Sciatic nerve (tissue), 2 donors: ENCODE measurements at places on chromosomes 2 and 18. TPM values are rescaled to one million over a fixed set of nuclear protein-coding genes. Genes with fewer than 3 reads are reported as not detected.

Gene TUBA4B
- not detected for total RNA-seq

Gene RAD51AP2
- total RNA-seq: not detected

Gene REG3G
- total RNA-seq: not detected

Gene THSD7B
- 9.4 TPM for total RNA-seq

Gene ARHGAP15
- 119 TPM for total RNA-seq

Gene DSC1
- not detected for total RNA-seq

Gene IER3IP1
- 8.7 TPM for total RNA-seq

Gene PSMD1
- total RNA-seq: 73.6 TPM

Gene KCNK3
- 0.53 TPM for total RNA-seq

Gene CYP27A1
- 51.8 TPM for total RNA-seq

Gene CTAGE1
- total RNA-seq: not detected

Gene HMSD
- total RNA-seq: 7.8 TPM

Gene MC4R
- total RNA-seq: not detected

Gene PROC
- total RNA-seq: not detected

Gene SIGLEC15
- 0.31 TPM for total RNA-seq

Gene PLCL1
- total RNA-seq: 6.7 TPM

Gene ASB1
- 38.1 TPM for total RNA-seq

Gene MPP4
- total RNA-seq: 0.27 TPM

Gene GBX2
- not detected for total RNA-seq

Gene IL1RL1
- total RNA-seq: 3.8 TPM

Gene C2orf80
- total RNA-seq: not detected

Gene CNRIP1
- total RNA-seq: 41.7 TPM

Gene ANO7
- total RNA-seq: 3.8 TPM

Gene LBX2
- 0.53 TPM for total RNA-seq

Gene ATP8B1
- total RNA-seq: 10.5 TPM

Gene RTKN
- 76.0 TPM for total RNA-seq

Gene ACADL
- total RNA-seq: 32.4 TPM

Gene PCGF1
- total RNA-seq: 13.7 TPM

Gene MAL
- total RNA-seq: 241 TPM

Gene CHRNG
- not detected for total RNA-seq

Gene ZNF396
- 4.1 TPM for total RNA-seq

Gene HOXD13
- total RNA-seq: not detected

Gene NPHP1
- total RNA-seq: 8.3 TPM

Gene UGT1A9
- total RNA-seq: not detected

Gene SPHKAP
- not detected for total RNA-seq

Gene KCNF1
- total RNA-seq: 0.94 TPM

Gene C2orf66
- total RNA-seq: 0.36 TPM

Gene REEP1
- 0.98 TPM for total RNA-seq

Gene NR4A2
- 62.1 TPM for total RNA-seq

Gene FBXO48
- total RNA-seq: 2.1 TPM

Gene LYPD6
- total RNA-seq: 10.0 TPM

Gene CPO
- total RNA-seq: 0.89 TPM

Gene STON1
- 55.3 TPM for total RNA-seq

Gene ORC2
- 36.2 TPM for total RNA-seq

Gene GALNT14
- 1.2 TPM for total RNA-seq

Gene SLC4A3
- 6.7 TPM for total RNA-seq

Gene ITPRIPL1
- total RNA-seq: 2.8 TPM

Gene TMEM247
- not detected for total RNA-seq

Gene RNU2-63P
- 10.3 TPM for total RNA-seq

Gene RETSAT
- total RNA-seq: 42.8 TPM

Gene FAM117B
- total RNA-seq: 7.8 TPM

Gene SLC9A4
- not detected for total RNA-seq
